ENCODE measurements at places on chromosomes 2 and 18. TPM values are rescaled to one million over a fixed set of nuclear protein-coding genes. Genes with fewer than 3 reads are reported as not detected.

DNA sequence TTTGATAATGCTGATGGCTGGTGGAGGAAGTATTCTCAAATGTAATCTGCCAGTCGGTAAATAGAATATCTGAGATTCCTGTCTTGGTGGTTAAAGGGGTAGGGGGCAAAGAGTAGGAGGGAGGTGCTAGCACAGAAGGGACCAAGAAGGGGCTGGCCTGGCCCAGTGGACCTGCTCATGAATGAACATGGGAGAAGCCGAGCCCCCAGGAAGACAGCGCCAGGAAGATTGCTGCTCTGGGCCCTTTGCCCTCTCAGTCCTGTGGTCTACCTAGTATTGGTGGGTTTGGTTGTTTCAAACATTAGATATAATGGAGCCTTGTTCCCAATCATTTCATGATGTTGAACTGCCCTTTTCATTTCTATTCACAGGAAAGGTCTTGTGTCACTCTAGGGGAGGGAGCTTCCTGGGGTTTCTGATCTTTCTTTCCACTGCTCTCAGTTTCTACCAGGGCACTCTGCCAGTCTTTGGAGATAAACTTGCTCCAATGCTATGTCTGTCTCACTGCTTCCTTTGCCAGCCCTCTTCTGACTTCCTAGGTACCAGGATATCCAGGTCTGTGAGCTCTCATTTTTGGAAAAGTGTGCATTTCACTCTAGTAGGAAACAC lies 5.3 kb upstream of the MOCOS start:
- DNase-seq: no peak

- peak; percentile 56 for DNase-seq
These were observed 2.8 kb downstream of the FOSL2 start for GRCh38 chr2:28395334-28396061.

DNA sequence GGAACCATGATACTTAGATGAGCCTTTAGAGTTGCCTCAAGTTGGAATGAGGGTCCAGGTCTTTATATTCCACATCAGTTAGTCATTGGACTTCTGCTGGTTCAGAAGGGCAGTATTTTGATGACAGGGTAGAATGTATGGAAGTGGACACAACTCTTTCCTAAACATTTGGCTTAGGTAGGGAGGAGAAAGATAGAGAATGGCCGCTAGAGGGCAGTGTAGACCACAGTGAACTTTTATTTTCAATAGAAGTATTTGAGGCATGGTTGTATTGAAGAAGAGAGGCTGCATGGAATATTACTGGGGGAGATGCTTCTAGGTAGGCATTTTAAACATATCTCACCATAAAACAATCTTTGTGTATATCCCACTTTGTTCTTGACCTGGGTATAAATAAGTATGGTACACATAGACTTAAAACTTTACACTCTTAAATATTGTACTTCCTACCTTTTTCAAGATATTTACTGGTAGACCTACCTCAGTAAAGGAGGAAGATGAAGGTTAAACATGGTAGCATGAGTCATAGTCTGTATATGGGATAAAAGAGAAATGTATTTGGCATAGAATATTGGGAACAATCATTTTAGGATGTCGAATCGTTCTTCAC lies 497.6 kb upstream of the FAM98A start:
- peak; percentile 56 for DNase-seq

GRCh38 chr2:155218945-155219344 lies 520.5 kb downstream of the KCNJ3 start:
- DNase-seq: no peak

DNA sequence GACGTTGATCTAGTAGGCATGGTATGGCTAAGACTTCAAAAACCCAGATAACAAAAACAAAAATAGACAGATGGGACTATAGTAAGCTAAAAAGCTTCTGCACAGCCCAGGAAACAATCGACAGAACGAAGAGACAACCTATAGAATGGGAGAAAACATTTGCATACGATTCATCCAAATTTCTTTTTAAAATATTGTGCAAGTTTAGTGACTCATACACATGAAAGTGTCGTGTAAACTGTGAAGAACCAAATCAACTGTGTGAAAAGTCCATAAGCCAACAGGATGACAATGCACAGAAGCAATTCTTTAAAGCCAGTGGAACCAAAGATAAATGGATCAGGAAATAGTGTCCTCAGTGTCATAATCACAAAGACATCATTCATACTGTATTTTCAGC lies 671.1 kb downstream of the RNF144A start:
- no peak for DNase-seq

DNA sequence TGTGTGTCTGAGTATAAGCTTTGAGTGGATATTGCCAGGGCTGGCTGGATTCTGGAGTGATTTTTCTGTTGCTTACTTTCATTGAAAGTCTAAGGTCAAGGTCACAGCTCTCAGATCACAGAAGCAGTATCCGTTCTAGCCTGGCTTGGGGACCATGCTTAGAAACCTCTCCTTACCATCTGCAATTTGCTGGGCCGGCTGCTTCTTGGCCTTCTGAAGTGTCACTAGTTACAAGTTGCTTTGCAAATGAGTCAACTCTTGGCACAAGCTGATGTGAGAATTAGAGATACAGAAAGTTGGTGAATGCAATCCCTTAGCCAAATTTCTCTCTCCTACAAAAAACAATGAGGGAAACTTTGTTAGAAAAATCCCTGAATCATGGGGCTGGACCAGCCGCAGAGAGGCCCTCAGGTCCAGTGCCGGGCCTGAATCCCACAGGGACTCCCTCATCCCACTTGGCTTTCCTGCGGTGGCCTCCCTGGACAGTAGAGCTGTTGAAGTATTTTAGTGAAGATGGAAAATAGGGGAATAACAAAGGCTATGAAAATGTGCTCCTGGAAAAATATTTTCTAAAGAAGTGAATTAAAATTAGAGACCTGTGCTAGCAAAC lies 92.7 kb upstream of the CNGA3 start:
- no peak for DNase-seq

GRCh38 chr2:16312771-16313170 lies 352.9 kb downstream of the CYRIA start:
- no peak for DNase-seq

- DNase-seq: peak; percentile 86
These were observed 135.9 kb downstream of the TPGS2 start for GRCh38 chr18:36692921-36693332.

- no peak for DNase-seq
These were observed 18.4 kb downstream of the ATP8B1 start for GRCh38 chr18:57784801-57785114.

DNA sequence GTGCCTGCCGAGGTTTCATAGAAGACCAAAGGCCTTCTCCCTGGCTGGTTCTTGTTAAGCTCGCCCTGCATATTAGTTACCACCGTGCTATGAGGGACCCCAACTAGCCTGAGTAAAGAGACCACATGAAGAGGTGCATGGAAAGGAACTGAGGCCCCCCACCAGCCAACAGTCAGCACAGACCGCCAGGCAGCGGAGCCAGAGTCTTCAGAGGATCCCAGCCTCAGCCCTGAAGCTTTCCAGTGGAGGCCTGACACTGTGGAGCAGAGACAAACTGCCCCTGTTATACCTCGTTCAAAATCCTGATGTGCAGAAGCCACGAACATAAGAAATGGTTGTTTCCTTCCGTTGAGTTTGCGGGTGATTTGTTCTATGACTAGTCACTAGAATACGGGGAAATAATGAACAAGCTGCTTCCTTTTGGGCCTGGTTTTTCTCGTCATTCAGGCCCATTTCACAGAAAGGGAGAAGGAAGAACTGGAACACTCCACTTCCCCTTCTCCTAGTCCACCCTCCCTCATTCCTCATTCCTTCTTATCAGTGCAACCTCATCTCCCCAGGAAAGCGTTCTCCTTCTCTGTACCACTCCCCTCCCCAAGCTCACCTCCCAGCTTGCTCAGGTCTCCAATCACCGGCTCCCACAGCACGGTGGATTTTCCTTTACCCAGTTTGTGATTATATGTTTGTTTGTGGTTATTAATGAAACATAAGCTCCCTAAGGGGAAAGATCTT lies 3.0 kb upstream of the GLI2 start:
- no peak for DNase-seq

The CD226 gene
- 1.1 TPM for total RNA-seq

The AKAIN1 gene
- total RNA-seq: not detected

The DSG2 gene
- 1.7 TPM for total RNA-seq

The TXNDC2 gene
- total RNA-seq: 0.18 TPM
